ENCODE measurements at places on chromosomes 6 and 20.

GRCh38 chr20:8633366-8633765 is 435.5 kb upstream of the PLCB4 start:
- DNase-seq: no peak

DNA sequence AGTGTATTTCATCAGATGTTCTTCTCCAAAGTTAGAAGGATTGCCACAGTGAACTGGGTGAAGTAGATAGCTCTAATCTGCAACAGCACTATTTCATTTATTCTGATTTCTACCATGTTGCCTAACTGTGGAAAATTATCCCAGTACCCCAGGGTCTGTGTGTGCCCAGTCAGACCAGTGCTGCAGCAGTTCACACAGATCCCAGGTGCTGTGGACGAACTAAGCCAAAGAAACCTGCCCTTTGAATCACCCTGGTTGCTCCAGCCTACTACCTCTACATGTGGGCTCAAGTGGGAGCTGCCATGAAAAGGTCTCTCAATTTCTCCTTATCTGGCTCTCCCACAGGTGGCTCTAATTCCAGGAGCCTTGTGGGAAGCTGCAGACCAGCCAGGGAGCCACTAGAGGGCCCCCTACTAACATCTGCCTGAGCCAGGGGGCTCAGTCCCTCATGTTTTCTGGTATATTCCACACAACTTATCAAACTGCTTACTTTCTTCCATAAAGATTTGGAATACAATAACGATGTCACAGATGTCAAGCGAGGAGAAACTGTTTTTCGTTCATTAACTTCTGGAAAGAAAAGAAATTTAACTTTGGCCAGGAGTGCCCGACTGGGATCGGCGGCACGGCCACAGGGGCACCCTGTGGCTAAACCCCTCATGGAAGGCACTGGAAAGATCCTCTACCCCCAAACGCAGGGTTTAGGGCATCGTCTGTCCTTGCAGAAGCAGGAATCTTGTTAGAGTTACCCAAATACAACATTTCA is 31.6 kb upstream of the LY86 start:
- DNase-seq: no peak

GRCh38 chr6:109429496-109429895 is 10.9 kb downstream of the PPIL6 start:
- no peak for DNase-seq

- DNase-seq: no peak
Observed at GRCh38 chr6:74063391-74063790, 367.4 kb downstream of the CD109 start.

- DNase-seq: no peak
Observed at GRCh38 chr6:107732461-107732860, 91.7 kb downstream of the SCML4 start.

GRCh38 chr20:6058684-6059295 is 4.9 kb upstream of the LRRN4 start:
- DNase-seq: no peak

DNA sequence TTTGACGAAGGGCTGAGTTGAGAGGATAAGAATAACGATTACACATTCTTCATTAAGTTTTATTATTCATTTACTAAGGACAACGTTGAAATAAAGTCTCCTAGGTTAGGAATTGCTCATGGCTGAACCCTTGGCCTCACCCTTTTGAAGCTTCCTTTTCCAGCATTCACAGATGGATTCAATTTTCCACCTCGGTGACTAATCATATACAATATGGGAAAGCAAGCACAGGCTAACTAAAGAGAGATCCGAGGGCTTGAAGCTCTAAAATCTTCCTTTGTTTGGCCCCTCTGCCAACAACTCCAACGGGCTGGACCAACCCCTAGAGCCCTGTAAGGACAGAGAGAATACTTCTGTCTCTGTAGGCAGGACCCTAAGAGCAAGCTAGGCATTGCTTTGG is 159.5 kb downstream of the SOD2 start:
- no peak for DNase-seq

DNA sequence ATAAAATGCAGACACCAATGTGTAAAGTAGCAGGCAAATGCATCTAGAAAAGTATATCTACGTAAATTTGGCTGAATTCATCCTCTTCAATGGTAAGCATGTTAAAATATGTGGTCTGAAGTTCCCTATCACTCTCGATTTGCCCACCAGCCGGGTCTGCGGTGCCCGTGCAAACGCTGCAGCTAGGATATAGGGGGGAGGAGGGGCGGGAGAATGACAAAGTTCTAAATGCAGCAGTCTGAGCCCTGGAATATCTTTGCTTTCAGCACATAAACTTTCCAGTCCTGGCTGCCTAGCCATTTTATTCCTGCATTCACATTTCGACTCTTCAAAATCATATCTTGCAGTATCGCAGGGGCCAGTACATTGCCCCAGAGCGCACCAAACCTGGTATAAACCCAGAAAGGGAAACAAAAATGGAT is 708 bp downstream of the NRN1 start:
- DNase-seq: no peak

GRCh38 chr6:107600121-107600520 is 110.2 kb downstream of the SOBP start:
- DNase-seq: no peak

GRCh38 chr6:21201637-21202350 is 391.8 kb upstream of the SOX4 start:
- no peak for DNase-seq

DNA sequence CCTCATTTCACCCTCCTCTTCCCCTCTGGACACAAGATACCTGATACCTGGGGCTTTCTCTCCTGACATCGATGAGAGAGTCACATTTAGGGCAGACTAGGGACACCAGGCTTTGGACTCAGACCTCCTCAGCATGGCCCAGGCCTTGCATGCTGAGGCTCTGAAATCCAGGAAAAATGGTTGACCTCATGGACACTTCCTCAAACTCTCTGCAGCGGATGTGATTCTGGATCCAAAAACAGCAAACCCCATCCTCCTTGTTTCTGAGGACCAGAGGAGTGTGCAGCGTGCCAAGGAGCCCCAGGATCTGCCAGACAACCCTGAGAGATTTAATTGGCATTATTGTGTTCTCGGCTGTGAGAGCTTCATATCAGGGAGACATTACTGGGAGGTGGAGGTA is 10.9 kb downstream of the BTN3A1 start:
- DNase-seq: no peak

DNA sequence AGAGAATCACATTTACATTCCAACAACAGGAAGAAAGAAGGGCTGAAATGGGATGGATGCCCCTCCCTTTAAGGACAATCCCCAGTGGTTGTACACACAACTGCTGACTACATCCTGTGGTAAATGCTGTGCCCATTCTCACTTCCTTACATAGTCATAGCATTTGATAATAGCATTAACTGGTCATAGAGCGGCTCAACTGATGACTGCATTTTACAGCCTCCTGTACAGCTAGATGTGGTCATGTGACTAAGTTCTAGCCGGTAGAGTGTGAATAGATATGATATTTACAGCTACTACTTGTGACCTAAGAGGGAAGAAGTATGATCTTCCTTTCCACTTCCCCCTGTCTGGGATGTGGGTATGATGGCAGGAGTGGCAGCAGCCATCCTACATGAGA is 24.7 kb downstream of the KCNK17 start:
- no peak for DNase-seq

DNA sequence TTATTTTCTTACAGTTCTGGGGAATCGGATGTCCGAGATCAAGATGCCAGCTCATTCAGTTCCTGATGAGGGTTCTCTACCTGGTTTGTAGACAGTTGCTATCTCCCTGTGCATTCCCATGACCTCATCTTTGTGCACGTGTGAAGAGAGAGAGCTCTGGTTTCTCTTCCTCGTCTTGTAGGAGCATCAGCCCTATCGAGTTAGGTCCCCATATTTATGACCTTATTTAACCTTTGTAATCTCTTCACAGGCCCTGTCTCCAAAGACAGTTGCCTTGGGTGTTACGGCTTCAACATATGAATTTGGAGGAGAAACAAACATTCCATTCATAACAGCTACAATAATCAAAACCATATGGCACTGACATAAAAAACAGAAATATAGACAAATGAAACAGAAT is 455.3 kb downstream of the HACE1 start:
- no peak for DNase-seq

- no peak for DNase-seq
Observed at GRCh38 chr6:46078294-46078693, 51.5 kb upstream of the ENPP4 start.

DNA sequence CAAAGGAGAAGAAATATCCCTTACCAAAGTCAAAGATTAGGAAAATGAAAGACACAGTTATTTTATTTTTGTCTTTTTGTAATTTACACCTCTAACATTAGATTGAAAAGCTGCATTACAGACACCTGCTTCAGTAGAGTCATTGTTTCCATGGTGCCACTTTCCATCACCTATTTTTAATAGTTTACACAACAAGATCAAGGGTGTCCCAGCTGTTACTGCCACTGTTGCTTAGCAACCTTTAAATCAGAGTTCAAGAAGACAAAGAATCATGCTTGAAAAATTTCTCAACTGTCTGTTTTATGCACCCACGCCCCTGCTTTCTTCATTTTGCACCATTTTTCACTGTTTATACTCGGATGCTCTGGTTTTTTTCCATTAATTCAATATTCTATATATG is 668.2 kb upstream of the GJE1 start:
- DNase-seq: no peak

GRCh38 chr6:84362193-84362821 is 134.9 kb upstream of the CEP162 start:
- no peak for DNase-seq

DNA sequence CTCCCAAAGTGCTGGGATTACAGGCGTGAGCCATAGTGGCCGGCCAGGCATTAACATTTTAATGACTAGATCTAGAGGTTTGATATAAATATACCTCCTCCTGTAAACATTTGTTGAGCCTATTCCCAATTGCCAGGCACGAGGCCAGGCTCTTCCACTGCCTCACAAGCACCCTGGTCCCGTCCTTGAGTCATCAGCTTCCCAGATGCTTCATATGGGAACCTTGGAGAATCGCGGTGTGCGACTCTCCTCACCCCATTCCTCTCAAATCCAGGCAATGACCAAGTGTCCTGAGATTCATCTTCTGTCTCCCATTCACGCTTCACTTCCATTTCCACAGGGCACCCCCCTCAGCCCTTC is 35.9 kb upstream of the PIM1 start:
- DNase-seq: no peak

- no peak for DNase-seq
Observed at GRCh38 chr6:47187893-47188587, 121.7 kb downstream of the TNFRSF21 start.

DNA sequence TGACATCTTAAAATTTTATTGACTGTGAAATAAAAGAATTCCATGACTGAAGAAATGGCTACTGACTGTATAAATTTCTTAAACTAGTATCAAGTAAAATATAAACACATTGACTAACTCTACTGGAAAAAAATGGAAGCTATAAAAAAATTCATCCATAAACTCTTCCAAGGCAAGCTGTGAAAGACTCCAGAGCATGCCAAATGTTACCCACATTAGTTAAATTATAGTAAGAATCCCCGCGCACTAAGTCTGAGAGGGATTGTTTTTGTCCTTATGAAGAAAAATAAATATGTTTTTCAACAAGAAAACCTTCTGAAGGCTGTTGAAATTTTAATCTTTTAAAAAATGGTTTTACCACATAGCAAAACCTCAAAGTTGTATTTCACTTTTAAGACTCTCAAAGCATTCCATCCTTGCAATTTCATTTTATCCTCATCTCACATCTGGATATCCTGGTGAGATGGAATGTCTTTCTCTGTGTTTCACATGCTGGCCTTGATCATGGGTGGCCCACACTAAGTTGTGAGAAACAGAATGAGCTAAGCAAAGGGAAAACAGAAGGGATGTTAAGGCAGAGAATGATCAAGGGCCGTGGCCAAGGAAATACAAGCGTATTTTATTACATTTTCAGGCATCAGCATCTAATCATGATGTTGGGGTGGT is 732.5 kb downstream of the KIF16B start:
- no peak for DNase-seq

- no peak for DNase-seq
Observed at GRCh38 chr6:24632573-24632972, 13.4 kb downstream of the KIAA0319 start.

GRCh38 chr6:110882274-110882619 is 7.7 kb downstream of the AMD1 start:
- no peak for DNase-seq

DNA sequence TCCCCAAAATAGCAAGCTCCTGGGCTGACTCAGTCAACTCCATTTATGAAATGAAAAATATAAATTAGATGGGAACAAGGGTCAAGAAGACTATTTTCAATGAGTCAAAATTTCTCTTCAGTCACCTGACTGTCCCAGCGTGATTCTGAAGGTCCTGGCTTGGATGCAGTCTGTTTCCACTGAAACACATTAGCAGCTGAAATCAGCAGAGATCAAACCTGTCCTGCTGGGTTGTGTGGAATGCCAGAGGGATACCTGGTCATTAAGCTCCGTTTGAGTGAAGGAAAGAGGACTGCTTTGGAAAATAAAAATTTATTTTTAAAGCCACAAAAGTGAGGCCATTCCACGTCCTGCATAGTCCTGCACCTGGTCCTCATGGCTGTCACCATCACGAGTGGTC is 37.4 kb downstream of the PXDC1 start:
- no peak for DNase-seq

DNA sequence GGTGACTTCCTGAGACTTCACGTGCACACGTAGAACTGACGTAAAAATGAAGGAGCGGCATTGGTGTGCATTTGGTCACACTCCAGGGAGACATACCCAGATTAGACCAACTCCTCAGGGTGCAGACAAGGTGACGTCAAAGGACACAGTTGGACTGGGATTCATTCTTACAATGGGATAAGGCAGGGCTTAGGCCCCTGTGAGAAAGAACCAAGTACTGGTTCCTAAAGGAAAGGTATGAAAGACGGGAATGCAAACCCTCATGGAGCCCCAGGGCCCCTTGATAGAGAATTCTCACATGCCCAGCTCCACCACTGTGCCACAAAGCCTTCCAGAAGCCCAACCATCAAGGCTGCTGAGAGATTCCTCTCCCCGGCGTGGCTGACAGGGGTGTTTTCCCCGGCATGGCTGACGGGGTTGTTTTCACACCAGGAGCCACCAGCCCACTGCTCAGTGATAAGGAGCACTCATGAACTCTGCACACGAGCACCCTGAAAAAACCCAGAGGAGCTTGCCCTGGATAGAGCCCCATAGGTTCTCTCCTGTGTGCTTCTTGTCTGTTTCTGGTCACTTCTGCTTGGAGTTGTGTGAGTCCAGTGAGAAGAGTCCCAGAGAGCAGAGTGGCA is 90.1 kb downstream of the CAP2 start:
- no peak for DNase-seq

- DNase-seq: no peak
Observed at GRCh38 chr6:29753309-29753644, 30.0 kb downstream of the HLA-F start.

- DNase-seq: no peak
Observed at GRCh38 chr6:51199733-51200260, 381.1 kb downstream of the TFAP2B start.

DNA sequence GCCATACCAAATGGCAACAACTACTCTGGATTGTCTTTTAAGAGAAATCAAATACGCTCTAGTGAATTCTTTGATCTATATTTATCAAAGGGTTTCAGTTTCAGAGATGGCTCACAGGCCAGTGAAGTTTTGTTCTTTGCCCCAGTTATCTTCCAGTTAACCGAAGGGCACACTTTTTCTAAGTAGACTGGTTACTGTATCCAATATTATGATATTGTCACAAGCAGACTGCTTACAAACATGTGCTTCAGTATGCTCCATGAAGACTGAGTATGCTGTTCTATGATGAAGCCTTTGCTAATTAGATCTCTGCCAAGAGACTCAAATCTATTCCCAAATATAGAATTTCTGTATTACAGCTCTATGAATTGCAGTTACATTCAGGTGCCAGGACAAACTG is 181.1 kb downstream of the REV3L start:
- no peak for DNase-seq

Measured in coronary artery (tissue), 2 donors.